ENCODE measurements at places on chromosomes 3 and 15.

- DNase-seq: no peak
These were observed 398.6 kb downstream of the WDR72 start for GRCh38 chr15:53360881-53361280.

GRCh38 chr3:159928666-159929065, 60.0 kb upstream of the IL12A start:
- no peak for DNase-seq

DNA sequence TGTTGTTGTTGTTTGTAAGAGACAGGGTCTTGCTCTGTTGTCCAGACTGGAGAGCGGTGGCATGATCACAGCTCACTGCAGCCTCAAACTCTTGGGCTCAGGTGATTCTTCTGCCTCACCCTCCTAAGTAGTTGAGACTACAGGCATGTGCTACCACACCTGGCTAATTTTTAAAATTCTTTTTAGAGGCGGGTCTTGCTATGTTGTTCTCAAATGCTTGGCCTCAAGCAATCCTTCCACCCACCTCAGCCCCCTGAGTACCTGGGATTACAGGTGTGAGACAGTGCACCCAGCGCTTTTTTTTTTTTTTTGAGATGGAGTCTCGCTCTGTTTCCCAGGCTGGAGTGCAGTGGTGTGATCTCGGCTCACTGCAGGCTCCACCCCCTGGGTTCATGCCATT, 46.7 kb downstream of the TMOD3 start:
- no peak for DNase-seq

DNA sequence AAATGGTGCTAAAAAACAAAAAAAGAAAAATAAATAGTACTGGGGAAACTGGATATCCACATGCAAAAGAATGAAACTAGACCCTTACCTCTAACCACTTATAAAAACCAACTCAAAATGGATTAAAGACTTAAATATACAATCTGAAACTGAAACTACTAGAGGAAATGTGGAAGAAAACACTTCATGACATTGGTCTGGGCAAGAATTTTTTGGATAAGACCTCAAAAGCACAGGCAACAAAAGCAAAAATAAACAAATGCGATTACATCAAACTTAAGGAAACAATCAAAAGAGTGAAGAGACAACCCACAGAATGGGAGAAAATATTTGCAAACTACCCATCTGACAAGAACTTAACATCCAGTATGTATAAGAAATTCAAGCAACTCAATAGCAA, 6.4 kb downstream of the IFT57 start:
- no peak for DNase-seq

DNA sequence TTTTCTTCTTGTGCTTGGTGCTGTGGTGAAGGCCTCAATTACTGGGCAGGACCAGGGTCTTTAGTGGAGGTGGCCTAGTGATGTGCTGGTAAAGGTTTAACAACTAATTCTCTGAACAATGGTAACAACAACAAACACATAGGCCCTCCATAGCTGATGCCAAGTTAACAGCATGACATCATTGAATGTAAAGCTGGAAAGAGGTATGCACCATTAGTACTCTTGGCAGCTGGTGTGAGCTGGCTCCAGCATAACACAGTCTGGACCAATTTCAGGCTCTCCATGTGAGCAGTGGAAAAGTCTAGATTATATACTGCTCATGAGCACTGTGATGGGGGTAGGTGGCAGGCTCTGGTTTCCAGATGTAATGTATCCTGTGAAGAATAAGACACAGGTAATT, 61.8 kb downstream of the SLC7A14 start:
- DNase-seq: no peak

GRCh38 chr3:59611649-59612443, 562.0 kb upstream of the CFAP20DC start:
- no peak for DNase-seq

- DNase-seq: no peak
These were observed 352.1 kb downstream of the CHST2 start for GRCh38 chr3:143471705-143472104.

GRCh38 chr3:177810162-177810623, 612.9 kb upstream of the TBL1XR1 start:
- peak; percentile 20 for DNase-seq

DNA sequence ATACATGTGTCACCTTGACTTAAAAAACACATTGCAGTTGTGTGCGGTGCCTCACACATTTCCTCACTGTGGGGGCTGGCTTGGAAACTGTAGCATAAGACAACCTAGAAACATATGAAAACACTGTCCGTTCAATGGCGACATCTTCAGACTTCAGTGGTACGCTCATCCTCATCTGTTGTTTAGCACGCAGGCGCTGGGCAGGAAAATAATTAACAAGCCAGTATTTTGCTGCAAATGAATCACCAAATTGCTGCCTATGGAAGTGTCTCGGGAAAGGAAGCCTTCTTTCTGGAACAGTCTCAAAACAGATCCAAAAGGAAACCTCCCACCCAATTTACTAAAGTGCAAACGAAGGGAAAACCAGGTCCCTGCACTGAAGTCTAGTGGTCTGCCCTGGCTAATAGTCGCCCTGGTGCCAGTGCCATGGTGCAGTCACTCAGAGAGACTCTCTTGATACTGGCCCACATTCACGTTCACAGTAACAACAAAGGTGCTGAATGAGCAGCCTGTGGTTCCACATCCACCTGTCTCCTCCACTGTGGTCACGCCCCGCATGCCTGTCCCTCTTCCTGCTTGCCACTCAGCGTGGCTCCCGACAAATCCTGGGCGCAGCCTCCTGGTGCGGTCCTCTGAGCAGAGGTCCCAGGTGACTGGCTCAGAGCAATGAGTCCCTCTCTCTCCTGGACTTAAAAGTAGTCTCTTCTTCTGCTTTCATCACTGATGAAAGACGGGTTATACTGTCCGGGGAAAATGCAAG, 35.6 kb upstream of the MUC13 start:
- DNase-seq: no peak

DNA sequence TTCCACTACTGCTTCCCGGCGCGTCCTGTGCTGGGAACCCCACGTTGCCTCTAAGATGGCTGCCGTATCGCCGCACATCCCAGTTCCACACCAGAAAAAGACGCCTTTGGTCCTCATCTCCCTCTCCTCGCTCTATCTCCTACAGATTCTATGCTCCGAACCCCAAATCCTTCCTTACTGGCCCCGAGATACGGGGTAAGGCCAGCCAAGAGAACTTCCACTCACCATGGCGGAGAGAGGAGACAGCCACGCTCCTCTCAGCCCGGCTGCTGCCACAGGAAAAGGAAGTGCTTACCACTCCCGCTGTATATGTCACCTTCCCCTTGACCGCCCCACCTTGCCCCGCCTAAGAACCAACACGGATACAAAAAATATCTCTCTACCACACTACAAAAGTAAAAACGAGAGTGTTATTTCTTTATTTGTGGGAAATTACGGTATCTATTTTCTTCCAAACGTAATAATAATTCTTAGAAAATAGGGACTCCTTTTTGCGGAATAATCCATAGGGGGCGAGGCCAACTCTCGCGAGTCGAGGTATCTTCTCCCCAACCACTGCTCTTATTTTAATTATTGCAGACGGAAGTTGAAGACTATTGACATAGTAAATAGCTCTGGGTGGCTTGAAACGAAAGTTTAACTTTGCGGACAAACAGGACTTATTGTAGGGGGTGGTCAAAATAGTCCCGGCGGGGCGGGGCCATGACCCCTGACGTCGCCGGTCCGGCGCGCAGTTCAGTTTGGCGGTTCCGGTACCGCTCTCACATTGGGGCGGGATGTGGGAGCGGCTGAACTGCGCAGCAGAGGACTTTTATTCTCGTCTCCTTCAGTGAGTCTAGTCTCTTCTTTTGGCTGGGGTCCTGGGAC, at the start of the genes RPL4 and ZWILCH:
TSS of gene RPL4 (minus strand) at position 293 of the 867 bp plus-strand sequence. CDS start at position 228, 65 bp downstream.
TSS of gene ZWILCH (plus strand) at position 764 of the 867 bp plus-strand sequence. CDS start at position 777, 13 bp downstream.
- peak; percentile 74 for DNase-seq

DNA sequence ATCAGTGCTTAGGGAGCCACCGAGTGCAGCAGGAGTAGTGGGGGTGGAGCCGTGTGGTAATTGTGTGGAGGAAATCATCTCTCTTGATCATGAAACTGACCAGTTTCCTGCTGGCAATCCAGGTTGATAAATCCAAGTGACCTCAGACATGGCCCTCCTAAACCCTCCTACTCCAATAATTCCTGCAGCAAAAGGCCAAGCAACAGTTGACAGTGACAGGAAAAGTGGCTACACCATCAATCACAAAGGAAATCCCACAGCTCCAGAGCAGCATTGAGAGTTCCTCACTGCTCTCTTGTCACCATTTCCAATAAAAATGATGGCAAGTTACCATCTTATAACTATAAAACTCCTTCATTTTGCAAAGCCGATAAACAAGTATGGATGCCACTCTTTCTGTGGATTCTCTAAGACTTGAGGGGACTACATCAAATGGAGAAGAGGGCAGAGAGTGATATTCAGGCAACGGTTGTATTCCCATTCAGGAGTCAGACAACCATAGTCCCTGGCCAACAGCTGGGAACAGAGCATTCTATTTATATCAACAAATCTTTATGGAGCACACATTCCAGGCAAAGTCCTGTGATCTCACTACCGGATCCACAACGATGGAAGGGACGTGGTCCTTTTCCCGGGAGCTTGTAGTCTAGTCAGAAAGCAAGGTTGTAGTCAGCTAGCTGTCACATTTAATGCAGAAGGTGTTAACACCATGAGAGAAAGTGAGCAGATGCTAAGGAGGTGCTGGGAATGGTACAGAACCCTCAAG, 312.5 kb upstream of the CTNNB1 start:
- no peak for DNase-seq

DNA sequence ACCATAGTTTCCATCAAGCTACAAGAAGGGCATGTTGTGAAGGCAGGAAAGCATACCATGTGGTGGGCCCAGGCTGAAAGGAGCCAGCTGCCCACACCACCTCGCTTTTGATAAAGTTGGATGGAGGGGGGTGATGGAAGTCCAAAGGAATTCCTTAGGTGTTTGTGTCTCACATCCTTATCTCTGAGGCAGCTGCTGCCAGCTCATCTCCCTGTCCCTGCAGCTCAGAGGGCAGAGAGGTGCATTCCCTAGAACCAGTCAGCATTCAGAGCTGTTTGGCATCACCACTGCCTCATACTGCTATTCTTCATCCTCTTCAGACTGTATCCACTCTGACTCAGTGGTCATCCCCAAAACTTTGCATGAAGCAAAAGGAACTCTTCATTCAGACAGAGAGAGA, 141.5 kb upstream of the BFSP2 start:
- DNase-seq: no peak

- no peak for DNase-seq
These were observed 98.5 kb downstream of the FRMD5 start for GRCh38 chr15:44096596-44096995.

DNA sequence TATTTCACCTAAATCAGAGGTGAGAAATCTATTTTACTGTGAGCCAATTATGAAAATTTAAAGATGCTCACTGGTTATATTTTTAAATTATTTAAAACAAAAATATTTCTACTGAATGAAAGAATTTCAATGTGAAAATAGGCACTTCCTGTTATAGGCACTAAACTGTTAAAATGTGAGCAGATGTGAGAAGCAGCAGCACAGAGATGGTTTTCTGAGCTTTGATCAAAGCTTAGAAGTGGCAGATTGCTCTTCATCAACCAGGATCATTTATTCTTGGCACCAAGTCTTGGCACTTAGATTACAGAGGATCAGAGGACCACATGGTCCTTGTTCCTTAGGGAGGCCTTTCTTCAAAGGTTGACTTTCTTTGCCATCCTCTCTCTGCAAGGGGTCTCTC, 18.0 kb upstream of the TSC22D2 start:
- DNase-seq: no peak

GRCh38 chr3:88131695-88132094, 18.1 kb upstream of the C3orf38 start:
- DNase-seq: no peak

DNA sequence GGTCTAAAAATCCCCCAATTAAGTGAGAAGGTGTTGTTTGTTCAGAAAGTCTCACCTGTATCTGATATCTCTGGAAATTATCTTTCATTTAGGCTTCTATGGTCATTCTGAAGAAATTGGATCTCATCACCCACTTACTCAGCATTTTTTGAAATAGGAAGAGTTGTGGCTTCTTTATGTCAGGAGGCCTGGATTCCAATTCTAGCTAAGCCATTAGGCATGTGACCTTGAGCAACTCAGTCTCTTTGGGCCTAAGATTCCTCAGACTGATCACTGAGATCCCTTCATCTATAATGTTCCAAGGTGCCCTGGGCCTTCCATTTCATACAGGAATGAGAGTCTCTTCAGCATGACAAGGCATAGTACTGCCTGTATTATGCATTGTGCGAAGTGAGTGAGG, 70.3 kb downstream of the ARHGEF26 start:
- no peak for DNase-seq

GRCh38 chr3:104178680-104179079, 1188.0 kb upstream of the ALCAM start:
- no peak for DNase-seq

GRCh38 chr3:20080956-20081554, 40.8 kb downstream of the KAT2B start:
- no peak for DNase-seq

GRCh38 chr15:78988361-78988911, 43.6 kb upstream of the CTSH start:
- peak; percentile 62 for DNase-seq

- no peak for DNase-seq
These were observed 256.3 kb upstream of the CHRNA7 start for GRCh38 chr15:31774045-31774444.

DNA sequence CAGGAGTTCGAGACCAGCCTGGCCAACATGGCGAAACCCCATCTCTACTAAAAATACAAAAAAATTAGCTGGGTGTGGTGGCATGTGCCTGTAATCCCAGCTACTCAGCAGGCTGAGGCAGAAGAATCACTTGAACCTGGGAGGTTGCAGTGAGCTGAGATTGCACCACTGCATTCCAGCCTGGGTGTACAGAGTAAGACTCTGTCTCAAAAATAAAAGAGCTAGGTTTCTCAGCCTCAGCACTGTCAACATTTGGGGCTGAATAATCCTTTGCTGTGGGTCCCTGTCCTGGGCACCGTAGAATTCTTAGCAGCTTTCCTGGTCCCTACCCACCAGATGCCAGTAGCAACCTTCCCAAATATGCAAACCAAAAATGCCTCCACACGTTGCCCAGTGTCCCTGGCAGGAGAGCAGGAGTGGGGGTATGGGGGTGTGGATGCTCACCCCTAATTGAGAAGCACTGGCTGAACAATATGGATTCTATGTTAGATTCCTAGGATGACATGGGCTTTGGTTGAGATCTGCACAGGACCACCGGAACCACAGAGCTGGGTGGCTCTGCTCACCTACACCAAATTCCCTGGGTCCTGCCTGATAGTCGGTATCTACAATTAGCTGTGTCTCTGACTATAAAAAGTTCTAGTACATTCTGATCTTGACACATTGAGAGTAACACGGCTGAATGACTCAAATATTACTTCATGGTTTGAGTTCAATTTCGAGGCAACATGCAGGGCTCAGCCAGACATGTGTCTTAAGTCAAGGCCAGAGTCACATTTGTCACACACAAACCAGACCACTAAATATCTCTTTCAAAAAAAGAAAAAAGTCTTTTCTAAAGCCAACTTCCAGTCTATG, 577.0 kb upstream of the MDFIC2 start:
- no peak for DNase-seq

DNA sequence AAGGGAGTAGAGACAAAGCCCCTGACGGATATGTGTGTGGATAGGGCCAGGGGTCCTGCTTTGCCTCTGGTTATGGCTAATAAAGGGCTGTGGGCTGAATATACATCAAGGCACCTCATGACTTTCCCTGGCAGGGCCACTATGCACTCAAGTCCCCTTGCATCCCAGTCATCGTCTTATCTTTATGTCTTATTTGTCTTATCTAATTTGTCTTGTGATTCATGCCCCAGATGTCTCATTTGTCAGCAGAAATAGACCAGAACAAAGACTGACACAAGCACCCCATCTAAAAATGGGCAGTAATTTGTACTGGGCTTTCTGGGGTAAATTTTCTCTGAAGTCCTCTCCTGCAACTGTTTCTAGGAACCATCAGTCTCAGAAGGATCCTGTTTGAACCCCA, 68.6 kb downstream of the ITGA11 start:
- no peak for DNase-seq

All from HuH-7.5 (cell line).